ENCODE measurements at places on chromosomes 13 and 19. TPM values are rescaled to one million over a fixed set of nuclear protein-coding genes. Genes with fewer than 3 reads are reported as not detected.

LENG8 gene
- total RNA-seq = 168 TPM

C19orf33 gene
- total RNA-seq = not detected

TEX26 gene
- 0.27 TPM for total RNA-seq

- no peaks in the 10 kb centered on the region for H3K36me3 ChIP-seq
- H3K4me3 ChIP-seq = no peak overlapping the region
- no peak for DNase-seq
Measured at GRCh38 chr13:32737679-32738078, 151.4 kb downstream of the PDS5B start.

GRCh38 chr13:40241125-40241798 lies 425.2 kb downstream of the FOXO1 start:
- no peaks in the 10 kb centered on the region for H3K36me3 ChIP-seq
- no peaks in the 10 kb centered on the region for H3K27me3 ChIP-seq
- DNase-seq = no peak
- no peak overlapping the region for H3K4me3 ChIP-seq
- H3K4me1 ChIP-seq = no peaks in the 10 kb centered on the region
- H3K27ac ChIP-seq = no peak overlapping the region

DNA sequence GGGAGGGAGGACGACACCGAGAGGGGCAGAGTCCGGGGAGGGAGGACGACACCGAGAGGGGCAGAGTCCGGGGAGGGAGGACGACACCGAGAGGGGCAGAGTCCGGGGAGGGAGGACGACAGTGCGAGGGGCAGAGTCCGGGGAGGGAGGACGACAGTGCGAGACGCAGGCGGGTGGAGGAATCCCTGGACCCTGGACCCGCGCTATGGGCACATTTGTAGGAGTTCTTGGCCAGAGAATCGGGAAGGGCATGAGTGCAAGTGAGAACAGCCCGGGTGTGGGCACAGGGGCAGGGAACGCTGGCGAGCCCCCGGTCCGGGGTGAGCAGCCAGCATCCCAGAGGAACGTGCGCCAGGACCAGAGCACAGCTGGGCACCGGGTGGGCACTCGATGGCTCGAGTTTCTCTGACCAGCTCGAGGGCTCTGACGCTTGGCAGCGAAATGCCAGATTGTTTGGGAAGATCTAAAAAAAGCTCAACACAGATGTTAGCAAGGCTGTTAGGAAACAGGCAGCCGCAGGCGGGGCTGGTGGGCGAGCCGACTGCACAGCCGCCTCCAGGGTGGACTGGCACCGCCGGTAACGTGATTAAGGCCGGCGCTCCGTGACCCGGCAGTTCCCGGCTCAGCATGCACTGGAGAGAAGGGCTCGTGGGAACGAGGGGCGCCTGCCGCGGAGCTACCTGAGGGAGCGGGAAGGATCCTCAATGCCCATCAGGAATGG lies 17.9 kb upstream of the C2CD4C start:
- no peaks in the 10 kb centered on the region for H3K36me3 ChIP-seq
- H3K4me1 ChIP-seq = no peaks in the 10 kb centered on the region
- no peaks in the 10 kb centered on the region for H3K27me3 ChIP-seq

DNA sequence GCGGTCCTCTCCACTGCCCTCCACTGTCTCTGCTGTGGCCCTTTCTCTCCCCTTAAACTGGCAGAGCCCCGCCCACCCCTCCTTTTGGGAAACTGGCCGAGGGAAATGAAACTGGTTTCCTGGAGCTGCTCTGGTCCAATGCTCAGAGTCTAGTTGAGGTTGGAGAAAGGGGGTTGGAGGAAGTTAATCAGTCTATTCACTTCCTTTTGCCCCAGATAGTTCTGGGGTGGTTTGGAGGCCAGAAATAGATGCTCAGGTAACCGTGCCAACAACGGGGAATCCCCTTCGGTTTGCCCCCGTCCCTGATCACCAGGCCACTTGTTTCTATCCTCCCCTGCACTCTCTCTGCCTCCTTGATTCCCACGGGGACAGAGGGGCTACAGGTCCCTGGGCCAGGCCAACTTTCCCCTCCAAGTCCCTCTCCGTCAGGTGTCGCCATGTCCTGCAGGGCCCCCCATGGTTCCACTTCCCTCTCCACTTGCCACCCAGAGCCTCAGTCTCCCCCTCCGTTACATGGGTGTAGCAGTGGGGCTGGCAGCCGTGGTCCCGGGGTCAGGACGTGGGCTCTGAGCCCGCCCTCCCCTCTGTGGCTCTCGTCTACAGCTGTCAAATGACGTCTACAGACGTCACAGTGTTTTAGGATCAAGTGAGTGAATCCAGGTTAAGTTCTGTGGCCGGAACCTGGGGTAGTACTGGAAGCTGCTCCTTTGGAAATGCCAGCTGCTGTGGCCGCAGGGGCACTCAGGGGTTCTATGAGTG lies at the start of gene IL4I1:
IL4I1 (minus strand) TSS at position 25 of the 759 bp plus-strand sequence. CDS start 727 bp downstream, outside the sequence.
- H3K27ac ChIP-seq = no peak within 1 kb of the TSS
- DNase-seq = no peak
- H3K36me3 ChIP-seq = no peaks in the 10 kb centered on the region
- no peaks in the 10 kb centered on the region for H3K27me3 ChIP-seq
- H3K4me1 ChIP-seq = peaks cover 11% of the 10 kb centered on the region

- DNase-seq = no peak
- H3K27me3 ChIP-seq = no peaks in the 10 kb centered on the region
- H3K36me3 ChIP-seq = no peaks in the 10 kb centered on the region
- H3K27ac ChIP-seq = no peak overlapping the region
- peaks cover 26% of the 10 kb centered on the region for H3K4me1 ChIP-seq
- no peak overlapping the region for H3K4me3 ChIP-seq
Measured at GRCh38 chr13:112351825-112352224, 24.3 kb upstream of the SPACA7 start.

DNA sequence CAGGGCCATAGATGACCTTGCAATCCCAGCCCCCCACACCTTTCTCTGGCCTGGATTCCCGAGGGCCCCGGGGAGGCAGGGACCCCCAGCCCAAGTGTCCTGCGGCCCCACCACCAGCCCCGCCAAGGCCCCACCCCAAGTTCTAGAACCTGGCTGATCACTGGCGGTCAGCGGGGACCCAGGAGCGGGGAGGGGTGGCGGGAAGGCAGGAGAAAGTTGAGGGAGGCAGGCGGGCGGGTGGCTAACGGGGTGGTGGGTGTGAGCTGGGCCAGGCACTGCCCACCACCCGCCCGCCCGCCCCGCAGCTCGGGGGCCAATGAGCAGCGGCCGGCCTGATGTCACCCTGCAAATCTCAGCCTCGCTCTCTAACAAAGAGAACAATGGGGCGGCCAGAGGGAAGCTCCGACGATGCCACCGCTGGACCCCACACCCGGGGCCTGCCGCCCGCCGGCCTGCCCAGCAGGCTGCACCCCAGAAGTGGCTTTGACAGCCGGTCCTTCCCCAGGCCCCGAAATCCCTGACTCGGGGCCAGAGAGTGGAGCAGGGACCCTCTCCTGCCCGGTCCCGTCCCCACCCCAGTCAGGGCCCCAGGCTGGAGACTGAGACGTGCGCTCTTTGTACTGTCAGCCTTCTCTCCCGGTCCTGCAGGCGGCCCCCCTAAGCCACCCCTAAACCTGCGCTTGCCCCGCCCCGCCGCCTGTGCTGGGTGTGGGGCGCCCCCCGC lies 1.6 kb downstream of the MEX3D start:
- H3K4me1 ChIP-seq = peaks cover 12% of the 10 kb centered on the region
- no peaks in the 10 kb centered on the region for H3K27me3 ChIP-seq
- no peaks in the 10 kb centered on the region for H3K36me3 ChIP-seq
- DNase-seq = peak; percentile 87
- H3K4me3 ChIP-seq = peak overlapping the region; percentile 83
- peak overlapping the region; percentile 82 for H3K27ac ChIP-seq

DNA sequence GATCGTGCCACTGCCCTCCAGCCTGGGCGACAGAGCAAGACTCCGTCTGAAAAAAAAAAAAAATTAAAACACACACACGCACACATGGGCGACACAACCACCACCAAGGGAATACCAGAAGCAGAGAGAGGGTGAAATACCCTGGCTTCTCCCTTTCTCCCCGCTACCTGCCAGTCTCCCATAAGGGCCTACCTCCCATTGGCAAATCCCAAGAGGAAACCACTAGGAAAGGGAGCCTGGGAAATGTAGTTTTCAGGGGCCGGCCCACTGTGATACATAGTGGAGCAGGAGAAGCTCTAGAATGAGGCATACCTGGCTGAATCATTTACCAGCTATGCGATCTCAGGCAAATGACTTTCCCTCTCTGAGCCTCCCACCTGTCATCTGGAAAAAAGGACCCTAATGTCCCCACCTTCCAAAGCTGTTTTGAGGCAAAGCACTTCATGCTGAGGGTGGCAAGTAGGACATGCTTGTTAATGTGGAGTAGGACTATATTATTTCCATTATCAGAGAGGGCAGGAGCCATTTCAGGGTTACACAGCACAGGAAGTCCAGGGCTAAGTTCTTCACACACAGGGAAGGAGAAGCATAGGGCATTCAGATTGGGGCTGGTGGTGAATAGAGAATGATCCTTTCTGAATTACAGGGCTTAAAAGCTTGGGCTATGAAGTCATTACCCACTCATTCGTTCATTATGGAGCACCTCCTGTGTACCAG lies 14.3 kb upstream of the HNRNPUL1 start:
- no peaks in the 10 kb centered on the region for H3K4me1 ChIP-seq
- H3K4me3 ChIP-seq = no peak overlapping the region
- H3K27me3 ChIP-seq = no peaks in the 10 kb centered on the region

DNA sequence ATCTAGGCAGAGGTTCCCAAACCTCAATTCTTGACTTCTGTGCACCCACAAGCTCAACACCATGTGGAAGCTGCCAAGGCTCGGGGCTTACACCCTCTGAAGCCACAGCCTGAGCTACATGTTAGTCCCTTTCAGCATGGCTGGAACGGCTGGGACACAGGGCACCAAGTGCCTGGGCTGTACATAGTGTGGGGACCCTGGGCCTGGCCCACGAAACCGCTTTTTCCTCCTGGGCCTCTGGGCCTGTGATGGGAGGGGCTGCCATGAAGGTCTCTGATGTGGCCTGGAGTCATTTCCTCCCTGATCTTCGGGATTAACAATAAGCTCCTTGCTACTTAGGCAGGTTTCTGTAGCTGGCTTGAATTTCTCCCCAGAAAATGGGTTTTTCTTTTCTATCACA lies 108.1 kb downstream of the HS6ST3 start:
- no peak overlapping the region for H3K27ac ChIP-seq
- no peaks in the 10 kb centered on the region for H3K36me3 ChIP-seq
- H3K4me1 ChIP-seq = no peaks in the 10 kb centered on the region
- no peak for DNase-seq
- H3K27me3 ChIP-seq = no peaks in the 10 kb centered on the region
